Tibial artery (tissue), 4 donors: ENCODE measurements at places on chromosomes 6 and 20.

GRCh38 chr6:68108233-68108835 lies 526.7 kb upstream of the ADGRB3 start:
- H3K27me3 ChIP-seq = no peaks in the 10 kb centered on the region
- DNase-seq = no peak
- no peaks in the 10 kb centered on the region for H3K36me3 ChIP-seq
- H3K27ac ChIP-seq = no peak overlapping the region
- no peaks in the 10 kb centered on the region for H3K4me1 ChIP-seq

- DNase-seq = no peak
- peaks cover 5% of the 10 kb centered on the region for H3K4me1 ChIP-seq
- no peaks in the 10 kb centered on the region for H3K27me3 ChIP-seq
- H3K4me3 ChIP-seq = no peak overlapping the region
- no peaks in the 10 kb centered on the region for H3K36me3 ChIP-seq
- no peak overlapping the region for H3K27ac ChIP-seq
These were observed 446.7 kb downstream of the BCKDHB start for GRCh38 chr6:80553071-80553740.

DNA sequence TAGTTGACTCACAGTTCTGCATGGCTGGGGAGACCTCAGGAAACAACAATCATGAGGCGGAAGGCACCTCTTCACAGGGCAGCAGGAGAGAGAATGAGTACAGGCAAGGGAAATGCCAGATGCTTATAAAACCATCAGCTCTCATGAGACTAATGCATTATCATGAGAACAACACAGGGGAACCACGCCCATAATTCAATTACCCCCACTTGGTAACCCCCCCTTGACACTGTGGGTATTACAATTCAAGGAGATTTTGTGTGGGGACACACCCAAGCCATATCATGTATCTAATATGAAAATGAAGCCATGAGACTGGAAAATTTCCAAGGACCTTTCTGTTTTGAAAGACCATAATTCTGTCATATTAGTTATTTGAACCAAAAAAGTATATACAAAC lies 342.4 kb upstream of the PLCB4 start:
- no peak for DNase-seq
- no peaks in the 10 kb centered on the region for H3K27me3 ChIP-seq
- no peaks in the 10 kb centered on the region for H3K36me3 ChIP-seq
- no peak overlapping the region for H3K4me3 ChIP-seq

- H3K27me3 ChIP-seq = no peaks in the 10 kb centered on the region
- H3K27ac ChIP-seq = no peak overlapping the region
- H3K4me3 ChIP-seq = no peak overlapping the region
- DNase-seq = no peak
- H3K36me3 ChIP-seq = no peaks in the 10 kb centered on the region
These were observed 1249.0 kb upstream of the CITED2 start for GRCh38 chr6:140623498-140623897.

DNA sequence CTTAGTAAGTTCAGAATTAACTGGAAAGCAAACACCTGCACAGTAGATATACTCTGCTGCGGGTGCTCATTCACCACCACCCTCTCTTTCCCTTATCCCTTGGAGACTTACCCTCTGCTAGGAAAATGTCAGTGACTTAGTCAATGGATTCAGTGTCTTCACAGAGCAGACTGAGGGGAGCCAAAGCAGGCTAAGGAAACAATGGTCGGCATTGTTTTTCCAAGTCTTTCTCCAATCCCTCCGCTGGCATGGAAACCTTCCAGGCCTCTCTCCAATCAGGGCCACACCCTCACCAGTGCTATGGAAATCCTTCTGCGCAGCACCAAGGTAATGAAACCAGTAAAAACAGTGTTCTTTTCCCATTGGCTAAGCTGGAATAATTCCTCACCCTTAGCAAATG lies 531.2 kb downstream of the TFAP2B start:
- no peak overlapping the region for H3K4me3 ChIP-seq
- H3K36me3 ChIP-seq = no peaks in the 10 kb centered on the region
- no peaks in the 10 kb centered on the region for H3K27me3 ChIP-seq
- DNase-seq = no peak
- no peak overlapping the region for H3K27ac ChIP-seq

- no peaks in the 10 kb centered on the region for H3K27me3 ChIP-seq
- H3K27ac ChIP-seq = no peak overlapping the region
- no peak overlapping the region for H3K4me3 ChIP-seq
- DNase-seq = no peak
- H3K4me1 ChIP-seq = no peaks in the 10 kb centered on the region
These were observed 223.6 kb downstream of the HIVEP2 start for GRCh38 chr6:142721215-142721920.

DNA sequence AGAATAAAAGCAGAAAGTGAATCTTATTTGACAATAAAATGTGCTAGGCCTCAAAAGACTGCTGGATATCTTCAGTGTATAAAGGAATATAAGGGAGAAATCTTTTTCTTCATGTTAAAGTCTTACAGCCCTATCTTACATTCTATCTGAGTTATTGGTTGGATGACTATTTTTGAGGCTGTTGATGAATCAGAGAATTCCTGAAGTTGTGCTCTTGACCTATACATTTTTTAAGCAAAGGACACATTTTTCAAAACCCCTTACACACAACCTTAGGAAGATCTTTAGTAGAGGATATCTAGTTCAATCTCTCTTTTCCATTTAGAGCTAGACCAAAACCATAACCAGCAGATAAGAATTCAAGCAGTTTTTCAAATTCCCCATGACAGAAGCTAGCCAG lies 10.9 kb upstream of the CGA start:
- H3K4me1 ChIP-seq = no peaks in the 10 kb centered on the region
- H3K27me3 ChIP-seq = no peaks in the 10 kb centered on the region
- no peak for DNase-seq

DNA sequence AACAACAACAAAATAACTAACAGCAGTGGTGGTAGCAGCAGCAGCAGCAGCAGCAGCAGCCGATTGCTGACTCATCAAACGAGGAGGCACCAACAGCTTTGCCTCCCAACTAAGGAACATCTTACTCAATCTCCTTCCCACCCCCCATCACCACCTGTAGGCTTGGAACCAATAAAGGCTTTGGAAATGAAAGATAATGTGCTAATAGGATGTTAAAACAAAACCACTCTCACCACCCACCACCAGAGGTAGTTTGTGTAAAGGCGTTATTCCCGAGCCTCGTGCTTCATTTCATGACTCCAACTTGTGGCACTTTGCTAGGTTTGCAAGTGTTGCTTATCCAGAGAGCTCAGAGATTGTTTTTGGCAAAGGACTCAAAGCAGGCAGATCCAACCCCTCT lies 346.5 kb downstream of the CD83 start:
- no peaks in the 10 kb centered on the region for H3K36me3 ChIP-seq
- no peaks in the 10 kb centered on the region for H3K4me1 ChIP-seq
- H3K27me3 ChIP-seq = no peaks in the 10 kb centered on the region
- no peak for DNase-seq
- no peak overlapping the region for H3K27ac ChIP-seq

DNA sequence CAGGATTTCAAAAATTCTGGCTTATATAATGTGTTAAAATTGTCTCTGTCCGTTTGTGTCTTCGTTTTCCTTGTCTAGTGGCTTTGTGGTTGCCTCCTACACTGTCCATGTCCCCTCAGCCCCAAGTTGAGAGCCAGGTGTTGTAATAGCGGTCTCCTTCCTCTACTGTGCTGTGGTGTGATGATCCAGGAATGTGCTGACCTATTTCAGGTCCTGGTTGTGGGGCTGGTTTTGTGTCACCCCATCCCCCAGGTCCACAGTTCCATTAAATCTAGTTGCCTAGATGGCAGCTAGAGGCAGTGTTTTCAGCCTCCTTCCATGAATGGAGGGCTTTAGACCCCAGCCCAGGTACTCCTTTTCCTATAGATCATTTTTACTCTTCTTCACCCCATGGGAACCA lies 128.7 kb downstream of the DNAH8 start:
- no peaks in the 10 kb centered on the region for H3K36me3 ChIP-seq
- H3K27ac ChIP-seq = no peak overlapping the region
- no peak overlapping the region for H3K4me3 ChIP-seq
- no peaks in the 10 kb centered on the region for H3K27me3 ChIP-seq
- no peak for DNase-seq

GRCh38 chr6:27517928-27518787 lies 45.3 kb upstream of the ZNF184 start:
- H3K27me3 ChIP-seq = no peaks in the 10 kb centered on the region
- no peak for DNase-seq
- peak overlapping the region; percentile 61 for H3K4me3 ChIP-seq
- H3K27ac ChIP-seq = peak overlapping the region; percentile 95

DNA sequence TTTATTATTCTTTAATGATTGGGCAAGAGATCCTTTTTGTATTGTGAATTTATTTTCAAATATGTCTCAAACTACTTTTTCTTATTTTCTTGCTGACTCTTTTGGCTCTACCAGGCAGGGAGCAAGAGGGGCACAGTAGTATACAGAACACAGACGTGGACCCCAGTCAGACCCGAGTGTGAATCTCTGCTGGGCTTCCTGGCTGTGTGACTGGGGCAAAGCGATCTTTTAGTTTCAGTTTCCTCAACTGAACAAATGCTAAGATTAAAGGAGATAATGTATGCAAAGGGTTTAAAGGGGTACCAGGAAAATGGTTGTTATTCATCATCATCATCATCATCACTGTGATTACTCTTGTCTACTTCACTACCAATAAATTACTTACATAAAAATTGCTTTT lies 317.5 kb downstream of the HIVEP2 start:
- H3K27ac ChIP-seq = no peak overlapping the region
- no peak overlapping the region for H3K4me3 ChIP-seq
